ENCODE measurements at places on chromosomes 2 and 18. TPM values are rescaled to one million over a fixed set of nuclear protein-coding genes. Genes with fewer than 3 reads are reported as not detected.

Gene DSEL
- 19.1 TPM for total RNA-seq

Gene NUP35
- total RNA-seq: not detected

Gene SKOR2
- total RNA-seq: not detected

Gene SLC30A3
- total RNA-seq: 7.6 TPM

Gene HS6ST1
- 42.7 TPM for total RNA-seq

Gene RNF125
- 8.6 TPM for total RNA-seq

GRCh38 chr18:42977982-42978637, 137.4 kb downstream of the RIT2 start:
- no peak for DNase-seq

DNA sequence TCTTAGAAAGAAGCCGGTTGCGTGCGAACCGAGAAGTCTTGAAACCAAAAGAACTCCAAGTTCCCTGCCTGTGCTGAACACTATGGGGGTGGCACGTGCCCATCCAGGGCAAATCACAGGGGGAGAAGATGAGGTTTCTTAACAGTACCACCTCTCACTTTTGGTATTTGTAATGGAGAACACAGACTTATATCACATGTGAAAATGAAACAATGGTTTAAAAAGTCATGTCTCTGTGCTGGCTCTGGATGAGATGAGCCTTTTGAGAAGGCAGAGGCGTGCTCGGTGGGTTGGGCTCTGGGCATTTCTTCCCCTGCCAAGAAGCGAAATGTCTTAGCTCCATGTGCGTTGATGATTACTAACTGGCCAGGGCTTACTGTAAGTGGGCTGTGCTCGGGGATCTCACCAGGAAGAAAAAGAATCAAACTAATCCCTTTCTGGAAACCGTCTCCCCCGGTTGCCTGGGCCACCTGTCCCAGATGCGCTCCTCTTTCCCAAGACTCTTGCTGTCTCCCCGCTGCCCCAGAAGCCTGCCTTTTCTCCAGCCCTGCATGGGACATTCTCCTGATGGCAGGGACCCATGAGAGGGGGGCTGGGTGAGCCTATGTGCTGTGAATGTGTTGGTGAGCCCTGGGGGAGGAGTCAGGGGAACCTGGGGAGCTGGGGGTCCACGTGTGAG, 252.9 kb downstream of the PRKCE start:
- no peak for DNase-seq

- no peak for DNase-seq
Observed at GRCh38 chr2:28166956-28167355, 225.7 kb upstream of the FOSL2 start.

- no peak for DNase-seq
Observed at GRCh38 chr2:163563336-163563735, 172.5 kb downstream of the FIGN start.

DNA sequence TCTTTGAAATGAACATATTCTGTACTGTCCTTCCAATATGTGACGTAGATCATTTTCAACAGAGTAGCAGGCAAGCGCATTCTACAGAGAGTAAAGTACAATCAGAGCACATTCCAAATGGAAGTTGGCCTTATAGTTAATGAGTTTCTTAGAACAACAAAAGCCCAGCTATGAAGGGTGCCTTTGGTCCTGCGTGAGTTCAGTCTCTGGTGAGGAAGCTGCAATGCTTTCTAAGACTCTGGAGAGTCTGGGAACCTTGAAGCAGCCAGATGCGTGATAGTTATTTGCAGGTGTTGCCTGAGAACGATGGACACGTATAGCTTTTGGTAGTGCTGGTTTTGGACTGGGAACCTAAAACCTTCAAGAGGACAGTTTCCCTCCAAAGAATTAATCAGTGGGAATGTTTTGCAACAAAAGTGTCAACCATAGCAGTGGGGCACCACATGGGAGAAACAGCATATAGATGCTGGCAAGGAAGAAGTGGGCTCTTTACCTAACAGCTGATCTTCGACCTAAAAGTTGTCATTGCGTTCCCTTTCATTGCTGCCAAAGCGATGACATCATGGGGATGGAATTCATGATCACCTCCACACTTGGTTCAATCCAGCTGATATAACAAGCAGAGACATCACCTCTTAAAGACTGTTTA, 9.3 kb upstream of the SNORC start:
- no peak for DNase-seq

- no peak for DNase-seq
Observed at GRCh38 chr18:53148123-53148522, 808.1 kb downstream of the DCC start.

DNA sequence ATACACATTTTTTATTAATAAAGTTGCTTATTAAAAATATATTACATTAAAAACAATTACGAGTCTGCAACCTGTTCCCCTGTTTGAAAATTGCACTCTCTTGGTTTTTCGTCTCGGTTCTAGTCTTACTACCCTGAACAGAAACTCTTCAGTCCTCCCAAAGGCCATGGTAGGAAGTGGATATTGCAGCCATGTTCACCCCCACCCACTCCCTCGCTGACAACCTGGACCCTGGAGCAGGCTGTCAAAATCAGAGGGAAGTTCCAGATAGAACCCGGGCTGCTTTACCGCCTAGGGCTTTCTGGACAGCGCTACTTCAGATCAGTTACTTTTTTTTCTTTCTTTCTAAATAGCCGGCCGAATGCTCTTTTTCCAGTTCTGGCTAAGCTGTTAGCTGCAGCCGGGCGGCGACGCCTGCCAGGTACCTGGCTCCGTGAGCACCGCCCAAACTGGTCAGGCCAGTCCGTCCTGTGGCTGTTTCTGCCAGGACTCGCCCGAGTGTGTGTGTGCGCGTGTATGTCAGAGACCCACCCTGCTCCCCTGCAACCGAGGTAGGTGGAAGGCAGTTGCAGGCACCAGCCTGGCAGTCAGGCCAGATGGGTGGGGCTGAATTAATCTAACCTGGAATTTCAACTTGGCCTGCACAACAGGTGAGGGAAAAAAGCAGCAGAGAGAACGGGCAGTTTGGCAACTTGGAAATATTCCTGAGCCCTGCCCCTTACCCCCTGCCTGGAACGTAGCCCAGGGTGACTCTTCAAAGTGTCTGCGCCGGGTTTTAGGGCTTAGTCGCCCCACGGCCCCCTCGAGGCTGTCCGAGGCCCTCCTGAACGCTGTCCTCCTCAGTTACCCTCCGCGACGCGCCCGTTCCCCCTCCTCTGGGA, 1.1 kb upstream of the TET3 start:
- DNase-seq: no peak

DNA sequence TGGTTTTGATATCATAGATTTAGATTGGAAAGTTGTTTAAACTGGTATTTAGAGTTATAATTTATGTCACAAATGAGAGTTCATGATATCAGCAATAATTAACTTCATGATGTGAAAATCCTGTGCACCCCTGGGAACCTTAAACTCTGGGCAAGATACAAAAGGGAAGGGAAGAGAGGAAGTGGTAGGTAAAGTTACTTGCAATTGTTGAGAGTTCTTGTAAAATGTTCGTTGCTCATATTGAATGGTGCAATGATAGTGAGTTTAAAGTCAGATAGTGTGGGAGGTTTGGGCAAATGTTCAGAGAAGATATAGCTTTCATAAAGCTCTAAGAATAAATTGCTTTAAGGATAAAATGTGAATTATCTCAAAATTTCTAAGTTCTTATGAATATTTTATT, 75.4 kb downstream of the SP110 start:
- no peak for DNase-seq

GRCh38 chr2:96108541-96109360, 7.6 kb downstream of the ADRA2B start:
- DNase-seq: no peak

GRCh38 chr2:74944987-74945787, 13.3 kb upstream of the POLE4 start:
- no peak for DNase-seq
